RPMI8226 (cell line): ENCODE measurements at places on chromosomes 2 and 18.

DNA sequence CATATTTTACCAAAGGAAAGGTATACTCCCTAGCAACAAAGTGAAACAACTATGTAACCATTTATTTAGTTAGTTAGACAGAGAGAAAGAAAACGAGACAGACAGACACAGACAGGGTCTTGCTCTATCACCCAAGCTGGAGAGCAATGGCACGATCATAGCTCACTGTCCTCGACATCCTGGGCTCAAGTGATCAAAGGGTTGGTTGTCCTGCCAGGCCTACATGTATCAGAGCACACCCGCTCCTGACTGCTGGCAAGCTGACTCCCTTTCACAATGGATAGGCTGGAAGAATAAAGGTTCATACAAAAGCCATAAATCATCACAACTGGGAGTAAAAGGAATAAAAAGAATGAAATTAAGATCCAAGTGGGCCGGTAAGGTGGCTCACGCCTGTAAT, 53.5 kb downstream of the ATL2 start:
- no peak for DNase-seq

GRCh38 chr18:45056926-45057325, 376.2 kb downstream of the SETBP1 start:
- DNase-seq, result no peak

GRCh38 chr2:236533343-236533742, 36.3 kb upstream of the ACKR3 start:
- DNase-seq, result no peak

GRCh38 chr2:199744724-199745123, 106.3 kb downstream of the FTCDNL1 start:
- no peak for DNase-seq

DNA sequence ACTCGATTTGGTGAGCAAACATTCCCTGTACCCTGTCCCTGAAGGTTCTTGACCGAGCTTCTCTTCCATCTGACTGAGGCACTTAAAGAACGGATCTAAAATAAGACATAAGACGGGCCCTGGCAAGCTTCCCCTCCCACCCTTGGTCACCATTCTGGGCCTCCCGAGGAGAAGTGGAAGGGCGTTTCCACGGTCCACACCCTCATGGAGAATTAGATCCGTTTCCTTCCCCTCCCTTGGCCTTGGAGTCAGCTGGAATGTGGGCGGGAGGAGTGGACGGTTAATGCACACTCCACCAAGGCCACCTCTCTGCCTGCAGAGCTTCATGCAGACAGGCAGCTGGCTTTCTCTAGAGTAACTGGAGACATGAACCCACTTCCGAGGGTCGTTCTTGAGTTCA, 257.3 kb upstream of the APCDD1 start:
- no peak for DNase-seq

- peak; percentile 4 for DNase-seq
Observed at GRCh38 chr18:32918692-32919250, 145.9 kb upstream of the KLHL14 start.

- DNase-seq, result no peak
Observed at GRCh38 chr2:74417763-74418162, 3.7 kb downstream of the C2orf81 start.

DNA sequence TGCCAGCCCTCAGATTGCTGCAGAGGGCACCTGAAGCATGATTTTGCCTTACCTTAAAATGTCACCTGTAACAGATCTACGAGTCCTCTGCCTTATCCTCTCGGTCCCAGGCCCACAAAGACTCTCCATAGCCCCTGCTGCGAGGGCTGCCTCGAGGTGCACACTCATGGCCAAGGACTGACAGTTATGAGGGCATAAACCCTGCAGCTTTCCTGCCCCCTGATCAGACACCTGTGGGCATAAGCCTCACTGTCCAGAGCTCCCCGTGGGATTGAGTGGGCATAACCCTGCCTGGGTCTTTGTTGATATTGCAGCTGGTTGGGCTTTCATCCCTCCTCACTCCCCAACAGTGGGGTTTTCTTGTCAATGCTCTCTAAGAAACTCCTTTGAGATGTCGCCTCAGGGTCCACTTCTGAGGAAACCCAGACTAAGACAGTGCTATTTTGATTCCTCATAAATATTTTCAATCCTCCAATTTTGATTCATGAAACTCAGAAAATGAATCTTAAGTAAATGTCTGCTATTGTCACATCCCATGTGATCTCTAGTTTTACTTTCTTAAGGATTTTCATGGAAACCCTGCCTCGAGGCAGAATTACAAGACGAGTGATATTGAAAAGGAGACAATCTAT, 108.5 kb upstream of the NCK2 start:
- DNase-seq, result no peak

DNA sequence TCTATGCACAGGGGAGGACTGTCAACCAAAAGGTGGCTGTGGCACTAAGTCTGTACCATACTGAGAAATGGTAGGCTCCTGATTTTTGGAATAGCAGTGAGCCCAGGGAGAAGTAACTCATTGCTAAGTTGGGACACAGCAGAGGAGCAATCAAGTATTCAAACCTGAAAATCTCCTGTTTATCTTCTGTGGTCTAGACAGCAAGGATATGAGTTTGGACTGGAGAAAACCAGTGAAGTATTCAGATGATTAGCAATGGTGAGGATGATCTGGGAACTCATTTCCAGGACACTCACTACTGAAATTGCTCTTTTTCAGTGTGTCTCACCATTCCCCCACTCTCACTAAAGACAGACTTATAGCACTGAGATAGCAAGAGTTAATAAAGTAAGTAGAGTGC, 112.0 kb downstream of the GULP1 start:
- DNase-seq, result no peak
